Endothelial cell of umbilical vein (primary cell): ENCODE measurements at places on chromosomes 5 and 9.
A peak's percentile ranks its signal among the peaks of the same experiment; 100 is the strongest.

GRCh38 chr5:101482931-101483330 lies 579.8 kb upstream of the ST8SIA4 start:
- H3K36me3 ChIP-seq = no peaks in the 10 kb centered on the region
- no peak overlapping the region for H3K4me3 ChIP-seq
- H3K27me3 ChIP-seq = no peaks in the 10 kb centered on the region
- H3K4me1 ChIP-seq = no peaks in the 10 kb centered on the region

DNA sequence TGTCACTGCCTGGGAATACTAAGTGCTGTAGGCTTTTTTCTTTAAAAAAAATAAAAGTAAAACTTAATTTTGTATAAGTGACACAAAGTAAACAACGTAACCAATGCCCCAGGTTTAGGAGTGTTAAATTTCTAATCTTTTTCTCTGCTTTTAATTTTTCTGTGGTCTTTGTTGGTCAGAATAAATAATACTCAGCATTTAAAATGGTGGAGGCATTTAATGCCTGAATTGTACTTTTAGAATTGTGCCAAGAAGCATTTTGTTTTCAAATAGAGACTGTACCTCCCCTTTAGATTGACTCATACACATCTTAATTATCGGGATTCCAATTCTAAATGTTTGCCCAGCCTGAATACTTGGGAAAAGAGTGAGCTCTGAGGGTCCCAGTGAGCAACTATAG lies 1.6 kb downstream of the DMXL1 start:
- H3K27me3 ChIP-seq = no peaks in the 10 kb centered on the region
- H3K27ac ChIP-seq = no peak overlapping the region
- H3K4me1 ChIP-seq = peaks cover 9% of the 10 kb centered on the region

GRCh38 chr9:96646081-96646991 lies 8.8 kb downstream of the PRXL2C start:
- H3K27ac ChIP-seq = no peak overlapping the region
- H3K4me1 ChIP-seq = no peaks in the 10 kb centered on the region
- H3K36me3 ChIP-seq = no peaks in the 10 kb centered on the region

GRCh38 chr5:103909391-103909790 lies 346.8 kb upstream of the NUDT12 start:
- H3K4me1 ChIP-seq = no peaks in the 10 kb centered on the region
- H3K27ac ChIP-seq = no peak overlapping the region
- no peak for DNase-seq
- H3K36me3 ChIP-seq = no peaks in the 10 kb centered on the region

DNA sequence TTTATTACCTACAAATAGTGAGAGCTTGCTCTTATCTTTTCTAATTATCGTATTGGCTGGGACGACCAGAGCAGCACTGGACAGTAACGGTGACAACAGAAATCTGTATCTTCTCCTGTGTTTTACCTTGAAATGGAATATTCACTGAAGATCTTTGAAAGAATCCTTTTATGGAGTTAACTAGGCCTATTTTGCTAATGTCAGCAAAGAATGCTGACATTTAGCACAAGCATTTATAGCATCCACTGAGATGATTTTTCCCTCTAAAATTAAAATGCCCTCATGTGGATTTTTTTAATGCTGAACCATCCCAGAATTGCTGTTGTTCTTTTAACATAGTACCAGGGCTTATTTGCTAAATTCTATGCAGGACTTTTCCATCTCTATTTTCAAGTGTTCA lies 59.4 kb downstream of the ROR2 start:
- H3K36me3 ChIP-seq = no peaks in the 10 kb centered on the region
- H3K4me1 ChIP-seq = no peaks in the 10 kb centered on the region
- H3K4me3 ChIP-seq = no peak overlapping the region

GRCh38 chr9:89405826-89406225 lies 87.5 kb downstream of the SECISBP2 start:
- no peak overlapping the region for H3K4me3 ChIP-seq
- DNase-seq = peak; percentile 30
- H3K27ac ChIP-seq = no peak overlapping the region
- no peaks in the 10 kb centered on the region for H3K27me3 ChIP-seq
- H3K36me3 ChIP-seq = no peaks in the 10 kb centered on the region

DNA sequence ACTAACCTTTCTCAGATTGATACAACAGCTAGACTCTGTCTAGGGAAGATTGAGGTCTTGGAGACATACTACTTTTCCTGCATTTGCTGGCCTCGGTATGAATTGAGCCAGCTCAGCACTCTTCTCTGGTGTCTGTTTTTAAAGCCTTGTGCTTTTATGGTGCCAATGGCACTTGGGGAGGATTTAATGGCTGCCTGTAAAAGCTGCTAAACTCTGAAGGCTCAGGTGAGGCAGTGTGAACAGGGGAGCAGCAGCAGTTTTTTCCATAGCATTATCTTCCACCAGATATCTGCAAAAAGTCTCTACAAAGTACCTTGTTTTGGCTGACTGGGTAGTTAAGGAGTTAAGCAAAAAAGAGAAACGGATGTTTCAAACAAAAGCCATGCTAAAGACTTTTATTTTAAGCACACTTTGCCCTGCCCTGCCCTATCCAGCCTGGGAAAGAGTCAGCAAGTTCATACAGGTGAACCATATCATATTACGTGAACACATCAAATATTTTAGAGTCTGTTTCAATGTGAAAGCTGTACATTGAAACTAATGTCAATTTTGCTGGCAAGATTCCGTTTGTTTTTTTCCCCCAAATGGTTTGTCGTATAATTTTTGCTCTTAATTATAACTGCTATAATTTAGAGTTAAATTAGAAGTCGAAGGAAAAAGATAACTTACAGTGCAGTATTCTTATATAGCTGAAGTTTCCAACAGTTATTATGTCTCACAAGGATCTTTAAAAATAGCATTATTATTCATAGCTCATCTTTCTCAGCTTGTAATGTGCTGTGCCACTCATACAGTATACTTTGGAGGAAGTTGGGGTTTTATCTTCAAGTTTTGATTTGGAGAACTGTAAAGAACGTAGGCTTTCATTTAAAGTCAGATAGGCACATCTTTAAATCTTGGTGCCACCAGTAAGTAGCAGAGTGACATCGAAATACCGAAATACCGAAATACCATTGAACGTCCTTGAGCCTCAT lies 424.1 kb upstream of the CD180 start:
- H3K36me3 ChIP-seq = no peaks in the 10 kb centered on the region
- H3K27ac ChIP-seq = no peak overlapping the region
- DNase-seq = no peak
- H3K27me3 ChIP-seq = no peaks in the 10 kb centered on the region
- no peak overlapping the region for H3K4me3 ChIP-seq
- H3K4me1 ChIP-seq = no peaks in the 10 kb centered on the region
